ENCODE measurements at places on chromosomes 5 and 9.

- no peak for DNase-seq
Observed at GRCh38 chr9:87320146-87320884, 177.4 kb upstream of the DAPK1 start.

DNA sequence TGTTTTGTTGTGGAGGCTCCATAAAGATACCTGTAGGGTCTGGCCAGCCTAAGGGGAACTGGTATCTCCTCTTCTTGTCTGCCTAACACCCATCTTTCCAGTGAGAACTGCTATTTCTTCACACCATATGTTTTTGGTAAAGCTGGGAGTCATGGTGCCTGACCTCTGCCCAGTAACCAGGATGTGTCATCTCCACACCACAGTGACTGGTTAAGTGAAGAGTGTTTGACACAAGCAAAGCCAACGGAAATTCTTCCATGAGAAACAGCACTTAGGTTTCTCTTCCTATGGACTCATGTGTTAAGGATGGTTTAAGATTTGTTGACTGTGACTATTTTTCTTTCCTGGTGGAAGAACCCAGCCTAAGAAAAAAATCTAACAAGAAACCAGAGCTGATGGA is 111.5 kb downstream of the HTR4 start:
- DNase-seq: no peak

DNA sequence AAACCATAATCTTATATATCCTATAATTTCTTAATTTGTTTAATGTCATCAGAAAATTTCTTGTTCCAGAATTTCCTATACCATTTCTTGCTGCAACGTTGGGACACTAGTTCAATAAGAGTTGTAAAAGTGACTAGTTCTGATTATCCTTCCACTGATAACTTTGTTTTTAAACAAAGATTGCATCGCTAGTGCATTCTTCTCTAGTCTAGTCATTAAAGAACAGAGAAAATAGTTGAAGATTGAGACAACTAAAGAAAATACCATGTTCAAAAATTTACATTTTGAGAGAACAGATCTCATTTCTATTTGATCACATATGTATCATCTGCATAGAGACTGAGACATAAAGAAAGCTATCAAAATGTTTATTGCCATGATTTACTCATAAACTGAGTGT is 1888.2 kb downstream of the EFNA5 start:
- no peak for DNase-seq

DNA sequence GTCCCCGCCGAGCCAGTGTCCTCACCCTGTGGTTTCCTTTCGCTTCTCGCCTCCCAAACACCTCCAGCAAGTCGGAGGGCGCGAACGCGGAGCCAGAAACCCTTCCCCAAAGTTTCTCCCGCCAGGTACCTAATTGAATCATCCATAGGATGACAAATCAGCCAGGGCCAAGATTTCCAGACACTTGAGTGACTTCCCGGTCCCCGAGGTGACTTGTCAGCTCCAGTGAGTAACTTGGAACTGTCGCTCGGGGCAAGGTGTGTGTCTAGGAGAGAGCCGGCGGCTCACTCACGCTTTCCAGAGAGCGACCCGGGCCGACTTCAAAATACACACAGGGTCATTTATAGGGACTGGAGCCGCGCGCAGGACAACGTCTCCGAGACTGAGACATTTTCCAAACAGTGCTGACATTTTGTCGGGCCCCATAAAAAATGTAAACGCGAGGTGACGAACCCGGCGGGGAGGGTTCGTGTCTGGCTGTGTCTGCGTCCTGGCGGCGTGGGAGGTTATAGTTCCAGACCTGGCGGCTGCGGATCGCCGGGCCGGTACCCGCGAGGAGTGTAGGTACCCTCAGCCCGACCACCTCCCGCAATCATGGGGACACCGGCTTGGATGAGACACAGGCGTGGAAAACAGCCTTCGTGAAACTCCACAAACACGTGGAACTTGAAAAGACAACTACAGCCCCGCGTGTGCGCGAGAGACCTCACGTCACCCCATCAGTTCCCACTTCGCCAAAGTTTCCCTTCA is 1.4 kb downstream of the GLIS3 start:
- DNase-seq: peak; percentile 30

GRCh38 chr9:134316449-134317160 is 9.7 kb upstream of the RXRA start:
- DNase-seq: no peak

- DNase-seq: no peak
Observed at GRCh38 chr9:127828262-127829031, 25.8 kb downstream of the FPGS start.

DNA sequence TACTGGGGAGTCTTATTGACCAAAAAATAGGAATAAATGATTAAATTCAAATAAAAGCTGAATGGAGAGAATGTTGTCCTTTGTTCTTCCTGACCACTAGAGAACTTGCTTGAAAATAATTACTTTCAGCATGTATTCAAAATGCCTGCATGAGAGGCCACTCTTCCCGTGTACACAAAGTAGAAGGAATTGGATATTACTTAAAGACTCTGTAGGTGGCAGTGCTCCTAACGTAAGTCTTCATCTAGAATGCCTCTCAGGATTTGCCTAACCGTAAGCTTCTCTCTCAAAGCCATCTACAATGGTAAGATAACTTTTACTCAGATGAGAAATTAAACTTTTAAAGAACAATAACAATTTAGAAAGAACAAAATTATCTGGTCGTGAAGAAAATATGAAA is 620.0 kb upstream of the CCNG1 start:
- DNase-seq: no peak

DNA sequence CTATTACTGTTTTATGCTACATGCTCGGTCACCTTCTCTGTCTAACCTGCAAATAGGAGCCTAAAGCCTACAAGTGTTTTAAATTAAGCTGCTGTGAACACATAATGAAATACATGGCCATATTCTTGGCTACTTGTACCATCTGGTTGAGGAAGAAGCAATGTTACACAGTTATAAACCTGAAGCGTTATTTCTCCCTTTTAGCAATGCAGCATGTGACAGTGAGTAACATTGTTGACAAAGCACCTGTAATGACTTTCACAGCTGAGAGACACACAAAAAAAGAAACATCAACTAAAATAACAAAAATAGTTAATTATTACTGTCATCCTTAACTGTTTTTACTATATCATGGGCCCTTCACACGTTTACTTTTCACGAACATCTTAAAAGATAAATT is 146.9 kb downstream of the RORB start:
- DNase-seq: no peak

All from activated CD4-positive, alpha-beta T cell treated with anti-CD3 and anti-CD28 coated beads, Interleukin-2, amount 50 U/mL, for 1 hour (primary cell).